Left colon (tissue), 2 donors: ENCODE measurements at places on chromosomes 6 and 20. TPM values are rescaled to one million over a fixed set of nuclear protein-coding genes. Genes with fewer than 3 reads are reported as not detected.

The CAGE1 gene
- not detected for total RNA-seq

The NCOA6 gene
- 40.0 TPM for total RNA-seq

The TFAP2A gene
- 0.55 TPM for total RNA-seq

The FLRT3 gene
- total RNA-seq: 1.3 TPM

The LRRC1 gene
- 69.2 TPM for total RNA-seq

DNA sequence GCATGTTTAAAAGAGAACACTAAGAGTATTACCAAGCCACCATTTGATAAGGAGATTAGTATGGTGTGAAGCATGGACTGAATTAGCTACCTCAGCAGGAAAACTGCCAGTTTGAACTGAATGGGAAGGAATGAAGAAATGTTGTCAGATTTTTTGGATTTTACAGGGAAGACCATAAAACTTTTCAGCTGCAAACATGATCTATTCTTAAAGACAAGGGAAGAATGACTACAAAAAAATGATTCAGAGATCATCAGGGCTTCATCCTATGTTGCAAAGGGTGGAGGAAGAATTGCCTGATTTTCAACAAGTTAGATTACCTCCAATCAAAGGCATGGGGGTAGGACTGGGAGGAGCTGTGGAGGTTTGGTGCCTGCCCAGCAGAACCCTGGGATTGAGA, 49.3 kb upstream of the MTRF1L start:
- DNase-seq: no peak

GRCh38 chr6:41558033-41558807, 12.0 kb downstream of the FOXP4 start:
- DNase-seq: no peak

DNA sequence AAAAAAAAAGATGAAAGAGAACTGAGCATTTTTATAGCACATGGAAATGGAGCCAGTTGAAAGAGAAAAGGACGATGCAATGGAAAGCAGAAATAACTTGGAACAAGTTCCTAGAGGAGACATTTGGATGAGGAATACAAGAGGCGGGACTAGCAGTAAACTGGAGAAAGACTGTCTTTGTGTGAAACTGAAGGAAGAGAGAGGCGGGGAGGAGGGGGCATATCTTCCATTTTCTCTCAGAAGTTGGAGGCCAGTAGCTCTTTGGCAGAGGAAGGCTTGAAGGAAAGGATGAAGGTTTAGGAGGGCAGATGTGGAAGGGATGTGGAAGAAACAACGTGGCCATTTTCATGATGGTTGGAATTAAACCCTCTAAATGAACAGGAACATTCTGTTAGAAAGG, 33.0 kb upstream of the ADGRF1 start:
- no peak for DNase-seq

- no peak for DNase-seq
Observed at GRCh38 chr6:56424064-56424463, 176.7 kb upstream of the COL21A1 start.

DNA sequence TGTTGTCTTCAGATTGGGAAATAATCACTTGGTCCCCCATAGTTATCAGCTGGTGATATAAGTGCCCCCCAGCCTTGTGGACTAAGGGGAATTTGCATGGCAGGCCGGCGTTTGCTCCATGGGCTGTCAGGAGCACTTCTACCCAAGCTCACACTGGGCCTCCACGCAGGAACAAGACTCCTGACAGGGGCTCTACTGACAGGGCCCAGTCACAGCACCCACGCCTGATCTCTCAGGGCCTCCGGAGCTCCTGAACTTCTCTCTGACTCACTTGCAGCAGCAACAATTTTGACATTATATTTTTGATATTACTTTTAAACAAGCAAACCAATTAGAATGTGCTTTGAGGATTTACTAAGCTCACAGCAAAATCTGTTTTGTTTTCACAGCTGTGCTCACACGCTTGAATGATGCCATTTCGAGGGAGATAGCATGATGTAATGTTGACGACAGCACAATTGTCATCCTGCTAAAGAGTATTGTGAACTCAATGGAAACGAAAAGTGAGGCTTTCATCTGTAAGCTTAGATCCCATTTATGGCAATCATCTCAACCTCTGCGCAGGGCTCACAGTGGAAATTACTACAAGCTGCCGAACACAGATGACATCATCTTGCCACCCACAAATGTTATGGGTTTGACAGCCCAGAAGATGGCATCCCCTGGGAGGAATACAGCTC, 28.7 kb upstream of the TXNDC5 start:
- no peak for DNase-seq

GRCh38 chr20:35273449-35274171, 4.3 kb downstream of the MMP24OS start:
- no peak for DNase-seq

GRCh38 chr6:27894839-27895762, 17.1 kb downstream of the OR2B2 start:
- DNase-seq: peak; percentile 54

- no peak for DNase-seq
Observed at GRCh38 chr6:33123732-33124524, 48.1 kb downstream of the HLA-DPB1 start.

DNA sequence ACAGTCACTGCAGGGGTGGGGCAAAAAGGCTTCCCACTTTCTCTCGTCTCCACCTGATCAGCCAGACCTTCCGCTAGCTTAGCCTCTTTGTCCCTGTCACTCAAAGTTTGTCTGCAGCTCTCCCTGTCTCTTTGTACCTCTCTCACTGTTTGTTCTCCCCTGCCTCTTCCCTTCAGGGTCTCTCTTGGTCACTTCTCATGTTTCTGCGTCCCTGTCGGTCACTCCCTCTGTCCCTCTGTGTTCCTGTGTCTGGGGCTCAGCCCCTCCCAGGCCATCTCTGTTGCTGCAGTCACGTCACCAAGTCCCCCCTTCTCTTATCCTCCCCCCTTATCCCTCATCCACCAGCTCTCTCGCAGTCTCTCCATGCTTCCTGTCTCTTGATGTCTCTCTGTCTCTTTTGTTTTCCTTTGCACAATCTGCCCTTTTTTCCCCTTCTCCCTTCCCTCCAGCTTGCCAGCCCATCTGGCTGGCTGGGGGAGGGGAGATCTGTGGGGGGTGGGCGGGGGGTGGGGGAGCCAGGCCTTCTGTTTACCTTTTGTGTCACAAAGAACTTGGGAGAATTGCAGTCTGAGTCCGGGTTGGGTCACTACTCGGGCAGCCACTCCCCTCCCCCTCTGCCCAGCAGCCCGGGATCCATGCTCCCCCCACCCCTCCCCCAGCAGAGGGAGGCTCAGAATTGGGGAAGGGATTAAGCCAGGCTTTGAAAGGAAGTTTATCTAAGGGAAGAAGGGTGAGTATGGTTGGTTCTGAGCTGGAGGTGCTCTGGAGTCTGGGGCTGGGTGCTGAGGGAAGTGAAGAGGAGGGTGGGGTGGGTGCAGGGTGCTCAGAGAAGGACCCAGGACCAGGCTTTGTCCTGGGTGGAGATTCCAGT, 32.3 kb downstream of the FOXP4 start:
- DNase-seq: no peak

DNA sequence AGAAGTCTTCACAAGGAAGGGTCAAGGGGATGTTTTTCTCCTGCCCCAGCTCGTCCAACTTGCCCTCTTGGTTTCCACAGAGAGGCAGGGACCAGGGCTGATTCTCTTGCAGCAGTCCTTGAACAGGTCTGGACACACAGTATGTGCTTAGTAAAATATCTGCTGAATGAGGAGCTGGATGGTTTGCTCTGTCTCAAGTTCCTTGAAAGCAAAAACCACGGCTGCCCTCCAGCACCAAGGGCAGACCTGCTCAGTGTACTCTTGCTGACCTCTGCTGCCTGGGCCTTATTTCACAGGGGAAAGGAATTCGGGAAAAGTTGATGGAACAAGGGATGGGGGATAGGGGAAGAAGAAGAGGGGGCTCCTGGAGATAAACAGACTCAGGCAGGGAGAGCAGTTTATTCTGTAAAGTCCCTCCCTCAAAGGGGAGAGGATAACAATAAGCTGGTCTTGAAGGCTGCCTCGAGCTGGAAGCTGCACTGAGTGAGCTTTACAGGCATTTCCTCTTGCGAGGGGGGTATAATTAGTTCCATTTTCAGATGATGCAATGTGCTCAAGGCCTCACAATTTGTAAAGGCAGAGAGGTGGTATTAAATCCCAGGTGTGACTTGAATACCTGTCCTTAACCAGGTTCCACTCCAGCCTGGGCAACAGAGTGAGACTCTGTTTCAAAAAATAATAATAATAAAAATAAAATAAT, 10.3 kb downstream of the KCNK5 start:
- no peak for DNase-seq

DNA sequence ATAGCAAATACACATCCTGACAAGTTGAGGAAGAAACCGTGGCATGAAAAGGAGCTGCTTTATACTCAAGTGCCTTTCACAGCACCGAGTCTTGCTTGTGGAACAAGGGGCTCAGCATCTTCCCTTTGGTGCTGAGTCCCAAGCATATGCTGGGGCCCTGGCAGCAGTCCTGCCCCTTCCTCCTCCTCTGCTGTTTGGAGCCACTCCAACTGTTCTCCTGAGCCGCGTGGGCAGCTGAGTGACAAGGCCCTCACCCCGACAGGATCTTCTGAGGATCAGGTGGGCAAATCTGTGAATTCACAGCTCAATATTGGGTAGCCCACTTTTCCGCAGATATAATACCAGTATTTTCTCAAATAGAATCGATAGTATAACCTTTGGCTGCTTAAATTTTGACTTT, 24.7 kb downstream of the DACT2 start:
- no peak for DNase-seq

GRCh38 chr6:103516336-103516735, 1343.4 kb downstream of the HACE1 start:
- no peak for DNase-seq

- DNase-seq: no peak
Observed at GRCh38 chr20:53639647-53640440, 46.2 kb upstream of the ZNF217 start.

DNA sequence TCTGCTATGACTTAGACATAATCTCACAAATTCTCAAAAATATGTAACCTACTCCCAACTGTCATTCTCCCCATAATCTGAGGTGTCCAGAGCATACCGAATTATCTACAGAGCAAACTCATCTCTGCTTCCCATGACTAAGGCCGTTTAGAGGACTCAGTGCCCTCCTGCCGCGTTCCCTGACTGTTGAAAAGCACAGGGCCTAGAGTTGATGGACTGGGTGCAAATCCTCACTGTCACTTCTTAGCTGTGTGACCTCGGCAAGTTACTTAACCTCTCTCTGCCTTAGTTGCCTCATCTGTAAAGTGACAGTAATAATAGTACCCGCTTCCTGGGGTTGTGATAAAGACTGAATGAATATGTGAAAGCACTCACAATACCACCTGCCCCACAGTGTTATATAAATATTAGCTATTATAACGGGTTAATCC, 4.7 kb upstream of the TUBB2A start:
- no peak for DNase-seq
